Psoas muscle (tissue), 8 donors: ENCODE measurements at places on chromosomes 3 and 15. TPM values are rescaled to one million over a fixed set of nuclear protein-coding genes. Genes with fewer than 3 reads are reported as not detected.

DNA sequence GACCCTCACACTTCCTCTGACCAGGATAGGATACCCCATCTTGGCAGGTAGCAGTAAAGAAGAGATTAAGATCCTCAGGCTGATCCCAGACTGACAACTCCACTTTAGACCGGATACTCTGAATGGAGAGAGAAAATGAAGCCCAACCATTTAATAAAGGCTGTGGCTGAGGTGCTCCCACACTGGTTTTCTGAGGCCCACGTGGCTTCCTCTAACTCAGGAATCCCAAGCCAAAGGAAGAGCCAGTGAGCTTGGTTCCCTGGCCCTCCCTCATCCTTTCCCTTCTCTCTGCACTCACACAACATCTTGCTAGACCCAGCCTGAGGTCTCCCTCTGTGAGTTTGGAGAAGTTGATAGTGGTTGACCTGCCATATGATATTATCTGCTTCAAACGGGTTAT lies 78.1 kb downstream of the ITGB5 start:
- peaks cover 47% of the 10 kb centered on the region for H3K4me1 ChIP-seq
- no peaks in the 10 kb centered on the region for H3K27me3 ChIP-seq
- H3K4me3 ChIP-seq = no peak overlapping the region

DNA sequence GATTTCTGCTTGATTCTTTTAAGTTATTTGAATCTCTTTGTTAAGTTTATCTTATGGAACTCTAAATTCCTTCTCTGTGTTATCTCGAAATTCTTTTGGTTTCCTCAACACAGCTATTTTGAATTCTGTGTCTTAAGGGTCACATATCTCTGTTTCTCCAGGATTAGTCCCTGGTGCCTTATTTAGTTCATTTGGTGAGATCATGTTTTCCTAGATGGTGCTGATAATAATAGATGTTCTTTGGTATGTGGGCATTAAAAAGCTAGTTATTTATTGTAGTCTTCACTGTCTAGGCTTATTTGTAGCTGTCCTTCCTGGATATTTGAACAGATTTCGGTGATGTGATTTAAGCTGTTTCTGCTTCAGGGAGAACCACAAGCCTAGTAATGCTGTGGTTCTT lies 615.6 kb upstream of the NECTIN3 start:
- DNase-seq = no peak
- no peaks in the 10 kb centered on the region for H3K27me3 ChIP-seq
- no peaks in the 10 kb centered on the region for H3K36me3 ChIP-seq
- H3K4me1 ChIP-seq = no peaks in the 10 kb centered on the region

- H3K27me3 ChIP-seq = no peaks in the 10 kb centered on the region
- no peak overlapping the region for H3K4me3 ChIP-seq
- H3K27ac ChIP-seq = no peak overlapping the region
- no peaks in the 10 kb centered on the region for H3K4me1 ChIP-seq
- H3K36me3 ChIP-seq = no peaks in the 10 kb centered on the region
These were observed 187.8 kb downstream of the TUSC7 start for GRCh38 chr3:116897382-116897781.

DNA sequence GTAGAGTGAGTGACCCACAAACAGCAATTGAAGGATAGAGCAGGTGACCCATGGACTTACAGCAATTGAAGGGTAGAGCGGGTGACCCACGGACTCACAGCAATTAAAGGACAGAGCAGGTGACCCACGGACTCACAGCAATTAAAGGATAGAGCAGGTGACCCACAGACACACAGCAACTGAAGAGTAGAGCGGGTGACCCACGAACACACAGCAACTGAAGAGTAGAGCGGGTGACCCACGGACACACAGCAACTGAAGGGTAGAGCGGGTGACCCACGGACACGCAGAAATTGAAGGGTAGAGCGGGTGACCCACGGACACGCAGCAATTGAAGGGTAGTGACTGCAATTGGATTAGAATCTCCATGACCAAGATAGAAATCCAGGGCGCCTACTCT lies 9.8 kb upstream of the TNK2 start:
- no peaks in the 10 kb centered on the region for H3K4me1 ChIP-seq
- no peak overlapping the region for H3K4me3 ChIP-seq
- no peaks in the 10 kb centered on the region for H3K27me3 ChIP-seq
- DNase-seq = no peak
- H3K36me3 ChIP-seq = no peaks in the 10 kb centered on the region

- H3K27ac ChIP-seq = no peak overlapping the region
- no peaks in the 10 kb centered on the region for H3K36me3 ChIP-seq
- no peak overlapping the region for H3K4me3 ChIP-seq
- no peaks in the 10 kb centered on the region for H3K27me3 ChIP-seq
These were observed 48.5 kb upstream of the RAB6B start for GRCh38 chr3:133944181-133944580.

Gene GOLGB1
- polyA plus RNA-seq = 7.7 TPM

Gene BNC1
- polyA plus RNA-seq = 0.04 TPM
